IPS DF 6.9 (cell line): ENCODE measurements at places on chromosomes 12 and 14.

DNA sequence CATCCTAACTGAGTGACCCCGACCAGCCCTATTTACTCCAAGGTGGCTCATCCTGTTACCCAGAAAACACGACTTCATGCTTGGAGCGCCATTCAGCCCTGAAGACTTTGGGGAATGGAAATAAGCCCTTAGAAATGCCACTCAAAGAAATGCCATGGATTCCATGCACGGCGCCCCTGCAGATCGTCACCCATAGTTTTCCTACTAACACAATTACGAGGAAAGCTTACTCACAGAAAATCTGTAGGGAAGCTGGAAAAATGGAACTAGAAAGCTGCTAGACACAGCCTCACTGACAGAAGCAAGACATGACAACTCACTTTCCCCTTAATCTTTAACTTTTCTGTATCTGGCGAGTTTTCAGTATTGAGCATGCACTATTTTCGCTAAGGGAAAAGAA lies 19.5 kb downstream of the NUAK1 start:
- no peak for DNase-seq

DNA sequence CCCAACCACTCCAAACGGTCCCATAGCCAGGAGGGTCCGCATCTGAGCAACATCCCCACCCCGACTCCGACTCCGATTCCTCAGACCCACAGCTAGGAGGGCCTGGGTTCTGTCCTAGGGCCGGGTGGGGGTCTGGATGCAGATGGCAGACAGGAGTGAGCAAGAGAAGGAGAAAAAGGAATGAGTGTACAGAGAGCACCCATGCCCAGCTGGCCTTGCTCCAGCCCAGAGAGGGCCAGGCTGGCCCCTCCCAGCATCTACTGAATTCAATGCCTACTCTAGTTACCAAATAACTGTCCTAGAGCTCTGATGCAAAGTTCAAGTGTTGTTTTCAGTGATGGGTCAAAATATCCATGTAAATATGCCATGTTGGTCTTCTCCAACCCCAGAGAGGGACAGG lies 40.8 kb downstream of the VDR start:
- no peak for DNase-seq

- no peak for DNase-seq
Measured at GRCh38 chr12:75781532-75782046, 250.0 kb downstream of the PHLDA1 start.

GRCh38 chr12:125104982-125105381 lies 39.7 kb downstream of the AACS start:
- DNase-seq = no peak

DNA sequence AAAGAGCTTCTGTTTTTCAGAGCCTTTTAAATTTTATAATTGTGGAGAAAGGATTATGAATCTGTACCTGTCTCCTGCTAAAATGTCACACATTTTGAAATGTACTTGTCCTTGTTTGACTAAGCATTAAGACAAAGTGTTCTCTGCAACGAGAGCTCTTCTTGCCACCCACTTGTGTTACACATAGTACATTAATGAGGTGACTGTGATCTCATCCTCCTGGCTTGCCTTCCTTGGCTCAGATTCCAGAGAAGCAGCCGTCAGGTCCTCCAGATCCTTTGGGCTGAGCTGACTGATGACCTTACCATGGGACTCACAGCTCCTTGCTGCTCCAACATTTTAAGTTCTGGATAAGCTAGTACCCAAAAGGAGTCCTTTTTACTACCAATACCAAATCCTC lies 81.4 kb downstream of the BBS10 start:
- no peak for DNase-seq

DNA sequence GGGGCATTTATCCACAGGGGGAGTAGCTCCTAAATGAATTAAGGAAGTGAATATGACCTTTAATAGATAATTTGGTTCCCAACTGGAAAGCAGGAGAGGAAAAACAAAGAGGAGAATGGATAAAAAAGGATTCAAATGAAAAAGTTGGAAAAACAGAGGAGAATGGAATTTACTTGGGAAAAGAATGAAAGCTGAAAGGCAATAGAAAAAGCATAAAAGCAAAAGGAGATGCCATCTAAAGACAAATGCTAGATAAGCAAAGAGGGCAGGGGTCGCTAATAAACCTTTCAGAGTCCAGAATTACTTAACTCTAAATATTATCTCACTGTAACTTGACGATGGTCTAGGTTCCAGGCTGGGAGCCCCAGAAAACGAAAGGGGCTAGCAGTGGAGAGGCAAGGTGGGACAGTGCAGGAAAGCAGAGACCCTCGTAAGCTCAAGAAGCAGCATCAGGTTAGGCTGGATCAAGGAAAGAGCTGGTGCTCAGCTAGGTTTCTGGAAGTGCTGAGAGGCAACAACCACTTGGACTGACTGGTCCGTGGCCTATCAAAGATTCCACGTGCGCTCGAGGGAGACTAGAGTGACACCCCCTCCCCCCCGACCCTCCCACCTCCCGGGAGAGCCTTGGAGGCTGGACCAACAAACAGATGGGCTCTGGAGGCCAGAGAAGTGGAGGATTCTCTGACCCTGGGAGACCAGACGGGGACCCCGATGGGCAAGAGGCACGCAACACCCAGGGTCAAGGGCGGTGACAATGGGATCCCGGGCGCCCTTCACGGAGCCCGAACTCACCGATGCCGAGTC lies 1.2 kb downstream of the SLC2A13 start:
- no peak for DNase-seq

DNA sequence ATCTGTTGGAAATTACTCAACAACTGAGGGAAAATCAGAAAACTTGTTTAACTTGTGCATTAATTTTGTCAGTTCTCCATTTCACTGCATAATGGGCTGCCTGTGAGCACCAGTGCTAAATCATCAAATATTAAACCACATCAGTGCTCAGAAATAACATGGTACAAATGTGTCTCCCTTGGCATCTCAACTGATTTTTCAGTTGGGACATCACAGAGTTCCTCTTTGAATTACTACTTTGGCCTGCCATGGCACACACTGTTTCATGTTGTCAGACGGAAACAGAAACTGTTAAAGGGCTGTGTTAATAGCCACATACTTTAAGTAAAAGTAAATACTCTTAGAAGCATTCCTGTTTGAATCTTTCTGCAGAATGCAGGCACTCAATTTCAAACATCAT lies 42.1 kb upstream of the STRN3 start:
- DNase-seq = no peak

DNA sequence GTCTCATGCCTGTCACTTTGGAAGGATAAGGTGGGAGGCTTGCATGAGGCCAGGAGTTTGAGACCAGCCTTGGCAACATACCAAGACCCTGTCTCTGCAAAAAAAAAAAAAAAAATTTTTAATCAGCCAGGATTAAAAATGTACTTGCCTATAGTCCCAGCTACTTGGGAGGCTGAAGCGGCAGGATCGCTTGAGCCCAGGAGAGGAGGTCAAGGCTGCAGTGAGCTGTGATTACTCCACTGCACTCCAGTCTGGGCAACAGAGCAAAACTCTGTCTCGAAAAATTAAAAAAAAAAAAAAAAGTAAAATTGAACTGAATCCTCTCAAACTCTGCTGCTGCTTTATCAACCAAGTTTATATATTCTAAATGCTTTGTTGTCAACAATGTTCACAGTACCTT lies 128.1 kb upstream of the AEBP2 start:
- no peak for DNase-seq

GRCh38 chr14:49926803-49927202 lies 33.9 kb downstream of the ARF6 start:
- no peak for DNase-seq

- DNase-seq = no peak
Measured at GRCh38 chr12:11875414-11875935, 195.3 kb upstream of the BCL2L14 start.

DNA sequence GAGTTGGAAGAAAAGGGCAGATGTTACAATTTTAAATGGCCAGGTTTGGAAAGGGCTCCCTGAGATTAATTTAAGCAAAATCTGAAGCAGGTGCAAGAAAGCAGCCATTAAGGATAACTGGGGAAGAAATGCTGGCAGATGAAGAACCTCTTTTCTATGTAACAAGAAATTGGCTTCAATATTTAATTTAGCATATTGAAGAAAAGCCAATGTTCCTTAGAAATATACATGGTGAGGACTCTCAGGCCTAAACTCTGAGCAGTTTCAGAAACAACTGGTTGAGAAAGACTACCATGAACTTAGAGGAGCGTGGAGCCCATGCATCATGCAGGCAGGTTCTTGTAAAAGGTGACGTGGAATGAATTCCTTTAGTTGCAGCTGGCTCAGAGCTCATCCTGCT lies 152.8 kb downstream of the LRIG3 start:
- DNase-seq = no peak

DNA sequence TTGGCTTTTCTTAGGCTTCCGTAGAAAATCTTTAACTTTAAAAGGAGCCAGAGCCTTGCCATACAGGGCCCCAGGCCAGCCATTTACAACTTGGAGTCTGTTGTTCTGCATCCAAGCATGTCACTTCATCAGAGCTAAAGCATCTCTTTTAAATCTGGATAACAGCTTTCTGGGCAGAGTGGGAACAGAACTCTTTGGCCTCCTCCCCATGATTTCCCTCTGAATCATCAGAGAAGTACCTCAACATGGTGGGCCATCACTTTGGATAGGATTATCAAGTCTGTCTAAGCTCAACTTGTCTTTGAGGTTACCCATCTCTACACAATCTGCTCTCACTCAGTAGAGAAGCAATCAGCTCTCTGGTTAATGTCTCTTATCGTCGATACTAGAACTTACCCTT lies 170.9 kb downstream of the SLC6A15 start:
- no peak for DNase-seq

DNA sequence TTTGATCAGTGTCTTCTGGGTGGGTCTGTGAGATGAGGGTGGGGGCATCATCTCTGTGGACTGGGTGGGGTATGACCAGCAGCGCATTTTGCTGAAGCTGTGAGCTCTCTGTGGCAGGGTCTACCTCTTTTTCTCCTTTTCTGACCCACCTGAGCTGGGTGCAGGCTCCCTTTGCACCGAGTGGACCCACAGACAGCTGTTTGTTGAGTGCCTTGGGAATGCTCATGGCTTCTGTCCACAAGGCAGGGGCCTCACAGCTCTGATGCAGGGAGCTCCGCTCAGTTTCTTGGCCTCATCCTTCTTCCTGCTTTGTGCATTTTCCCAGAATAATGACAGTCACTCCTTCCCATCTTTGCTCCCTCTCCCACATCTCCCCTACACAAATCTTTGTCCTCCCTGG lies 380.6 kb downstream of the DPF3 start:
- DNase-seq = no peak

GRCh38 chr14:50608302-50608851 lies 48.4 kb downstream of the ATL1 start:
- no peak for DNase-seq

DNA sequence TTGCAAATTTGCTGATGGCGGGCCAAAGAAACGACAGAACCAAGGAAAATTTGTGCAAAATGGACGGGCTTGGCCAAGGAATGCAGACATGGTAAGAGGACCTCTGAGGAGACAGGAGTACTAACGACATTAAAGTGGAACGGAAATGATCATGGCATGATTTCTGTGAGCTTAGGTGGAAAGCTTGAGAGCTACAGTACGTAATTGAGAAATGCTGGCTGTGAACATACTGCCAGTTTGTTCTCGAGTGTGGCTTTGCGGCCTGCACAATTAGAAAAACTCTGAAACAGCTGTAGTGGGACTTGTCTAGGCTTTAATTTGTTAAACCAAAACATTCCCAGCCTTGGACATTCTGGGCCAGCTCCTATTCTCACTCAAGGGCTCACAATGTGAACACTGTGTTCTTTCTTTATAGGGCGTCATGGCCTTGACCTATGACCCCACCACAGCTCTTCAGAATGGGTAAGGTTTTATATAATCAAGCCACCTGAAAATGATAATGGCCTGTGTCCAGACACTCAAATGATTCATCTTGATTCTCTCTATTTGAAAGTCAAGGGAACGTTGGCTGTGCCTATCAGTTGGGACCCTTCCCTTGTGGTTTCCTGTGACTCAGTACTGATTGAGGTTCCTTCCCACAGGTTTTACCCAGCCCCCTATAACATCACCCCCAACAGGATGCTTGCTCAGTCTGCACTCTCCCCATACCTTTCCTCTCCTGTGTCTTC lies 48.5 kb downstream of the BAZ2A start:
- no peak for DNase-seq

DNA sequence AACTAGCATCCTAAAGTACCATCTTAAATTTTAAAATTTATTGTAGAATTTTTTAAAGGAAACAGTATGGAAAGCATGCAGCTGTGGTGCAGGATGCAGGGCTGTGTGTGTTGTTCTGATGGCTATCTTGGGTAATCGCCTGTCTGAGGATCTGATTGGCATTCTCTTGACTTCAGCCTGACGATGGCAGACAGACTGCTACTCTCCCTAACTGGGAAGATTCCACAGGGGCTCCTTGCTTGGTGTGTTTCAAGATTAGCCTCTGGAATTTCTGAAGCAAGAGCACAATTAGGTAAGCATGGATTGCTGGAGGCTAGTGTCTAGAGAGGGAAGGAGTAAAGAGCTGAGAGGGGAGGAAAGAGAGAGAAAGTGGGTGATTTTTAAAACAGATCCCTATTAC lies 696.8 kb upstream of the LRFN5 start:
- DNase-seq = no peak

GRCh38 chr14:53742233-53742620 lies 214.4 kb downstream of the BMP4 start:
- DNase-seq = peak; percentile 35

DNA sequence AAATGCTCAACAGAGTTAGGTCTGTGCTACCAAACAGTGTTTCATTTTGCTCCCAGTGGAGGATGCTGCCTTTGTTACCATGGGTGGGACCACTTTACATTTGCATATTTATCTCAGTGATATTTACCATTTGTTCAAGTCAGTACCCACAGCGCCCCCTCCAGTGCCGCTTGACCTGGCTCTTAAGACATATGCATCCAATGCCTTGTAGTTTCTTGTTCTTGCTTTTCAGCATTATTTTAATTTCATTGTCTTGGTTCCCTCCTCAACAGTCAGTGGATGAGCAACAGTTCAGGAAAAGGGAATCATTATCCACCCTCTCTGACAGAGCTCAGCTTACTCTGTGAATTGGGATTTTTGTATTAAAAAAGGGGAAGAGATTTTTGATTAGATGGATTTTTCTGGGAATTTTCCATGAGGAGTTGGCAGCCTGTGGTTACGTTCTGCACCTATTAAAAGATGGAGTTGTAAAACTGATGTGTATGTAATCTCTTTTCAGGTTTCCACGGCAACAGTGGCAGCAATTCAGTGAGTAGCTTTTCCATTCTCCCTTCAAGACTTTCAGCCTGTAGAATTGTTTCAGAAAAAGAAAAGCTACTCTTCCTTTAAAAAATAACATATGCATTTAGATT lies 240.5 kb upstream of the DAAM1 start:
- no peak for DNase-seq
